Renal pelvis (tissue), 12 donors: ENCODE measurements at places on chromosomes 5 and 9. TPM values are rescaled to one million over a fixed set of nuclear protein-coding genes. Genes with fewer than 3 reads are reported as not detected.

DNA sequence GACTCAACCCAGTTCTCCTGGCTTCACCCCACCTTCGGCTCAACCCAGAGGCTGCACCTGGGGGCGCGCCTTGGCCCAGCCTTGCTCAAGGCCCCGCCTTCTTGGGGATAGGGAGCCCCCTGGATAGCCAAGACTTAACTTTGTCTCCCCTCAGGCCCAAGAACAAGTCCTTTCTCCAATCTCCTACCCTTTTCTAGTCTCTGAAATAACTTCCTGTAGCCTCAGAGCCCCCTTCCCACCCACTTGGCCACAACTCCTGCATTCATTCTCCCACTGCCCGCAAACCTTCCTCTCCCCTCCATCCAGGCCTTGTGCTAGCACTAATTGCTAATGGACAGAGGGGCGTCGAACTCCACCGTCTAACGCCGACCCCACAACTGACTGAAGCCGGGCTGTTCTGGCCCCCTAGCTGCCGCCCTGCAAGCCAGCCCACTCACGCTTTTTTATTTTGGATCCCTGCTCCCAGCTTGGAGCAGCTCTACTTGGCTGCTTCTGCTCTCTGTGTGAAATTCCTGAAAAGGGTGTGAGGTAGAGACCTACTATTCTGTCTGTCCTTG, 579 bp upstream of the ASTN2 start:
- DNase-seq = peak; percentile 16

The PCDHB14 gene
- polyA plus RNA-seq = 10.2 TPM

GRCh38 chr5:92409134-92409533, 1026.0 kb upstream of the ARRDC3 start:
- DNase-seq = no peak

- no peak for DNase-seq
Measured at GRCh38 chr5:78424665-78425064, 64.2 kb downstream of the SCAMP1 start.

DNA sequence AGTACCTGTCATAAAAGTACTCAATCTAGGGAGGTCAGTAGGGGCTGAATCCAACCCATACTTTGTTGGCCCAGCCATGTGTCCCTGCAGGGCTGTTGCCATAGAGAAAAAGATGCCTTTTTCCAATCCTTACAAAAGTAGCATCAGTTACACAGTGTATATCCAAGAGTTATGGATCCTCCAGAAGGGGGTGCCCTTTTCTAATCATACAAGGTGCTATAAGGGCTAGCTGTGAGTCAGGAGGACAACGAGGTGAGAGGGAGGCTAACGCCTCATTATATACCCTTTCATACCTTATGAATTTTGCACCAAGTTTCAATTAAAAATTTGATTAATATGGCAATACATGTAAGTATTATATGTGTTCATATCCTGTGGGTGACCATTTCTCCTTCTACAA, 4.8 kb downstream of the KIAA0825 start:
- DNase-seq = no peak

DNA sequence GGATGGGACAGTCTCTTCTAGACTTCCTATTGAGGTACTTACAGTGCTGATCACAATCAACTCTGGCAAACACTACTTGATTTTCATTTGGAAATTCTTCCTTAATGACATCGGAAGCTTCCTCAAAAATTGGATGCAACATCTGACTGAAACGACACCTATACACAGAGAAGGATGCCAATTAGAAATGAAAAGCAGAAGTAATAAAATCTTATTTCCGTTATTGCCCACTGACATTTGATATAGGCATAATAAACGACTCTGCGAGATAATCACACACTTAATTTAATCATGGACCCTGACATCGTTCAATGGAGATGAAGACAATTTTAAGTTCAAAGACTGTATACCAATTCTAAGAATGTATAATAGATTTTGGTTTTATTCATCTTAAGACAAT, 46.4 kb downstream of the ERP44 start:
- DNase-seq = no peak

The LURAP1L gene
- polyA plus RNA-seq = 19.0 TPM

The PCDHA9 gene
- 0.06 TPM for polyA plus RNA-seq

DNA sequence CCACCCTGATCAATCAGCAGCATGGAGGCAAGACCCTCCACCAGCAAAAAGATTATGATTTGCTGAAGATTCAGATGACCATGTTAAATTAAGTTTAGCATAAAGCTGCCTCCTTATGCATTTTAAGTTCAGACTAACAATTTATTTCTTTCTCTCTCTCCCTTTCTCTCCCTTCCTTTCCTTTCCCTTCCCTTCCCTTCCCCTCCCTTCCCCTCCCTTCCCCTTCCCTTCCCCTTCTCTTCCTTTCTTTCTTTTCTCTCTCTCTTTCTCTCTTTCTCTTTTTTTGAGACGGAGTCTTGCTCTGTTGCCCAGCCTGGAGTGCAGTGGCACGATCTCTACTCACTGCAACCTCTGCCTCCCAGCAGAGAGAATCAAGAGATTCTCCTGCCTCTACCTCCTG, 1.4 kb upstream of the MELK start:
- DNase-seq = no peak

DNA sequence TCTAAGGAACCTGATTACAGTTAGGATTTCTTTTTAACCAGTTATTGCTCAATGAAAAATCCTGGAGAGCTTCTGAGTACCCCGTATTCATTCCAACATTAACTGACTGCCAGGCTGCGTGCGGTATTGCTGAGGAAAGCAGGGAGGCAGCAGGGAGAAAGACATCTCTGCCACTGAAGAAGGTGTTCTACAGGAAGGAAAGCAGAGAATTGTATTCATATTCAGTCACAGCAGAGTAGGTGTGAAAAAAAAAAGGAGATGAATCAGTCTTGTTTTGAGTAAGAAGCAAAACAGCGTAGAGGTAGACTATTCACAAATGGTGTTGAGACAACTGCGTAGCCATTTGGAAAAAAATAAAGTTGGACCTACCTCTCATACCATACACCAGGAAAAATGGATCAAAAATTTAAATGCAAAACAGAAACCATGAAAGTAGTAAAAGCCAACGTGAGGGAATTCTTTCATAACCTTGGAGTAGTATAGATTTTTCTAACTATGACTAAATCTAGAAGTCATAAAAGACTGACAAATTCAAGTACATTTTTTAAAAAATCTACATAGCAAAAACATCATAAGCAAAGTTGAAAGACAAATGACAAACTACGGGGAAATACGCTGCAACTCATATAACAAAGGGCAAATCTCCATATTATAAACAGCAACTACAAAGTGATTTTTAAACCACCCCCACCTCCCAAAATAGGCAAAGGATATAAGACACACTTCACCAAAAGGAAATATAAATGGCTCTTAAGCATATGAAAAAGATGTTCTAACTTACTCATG, 9.9 kb upstream of the NR4A3 start:
- no peak for DNase-seq

The CPLANE1 gene
- 28.7 TPM for polyA plus RNA-seq

The HARS1 gene
- 81.8 TPM for polyA plus RNA-seq

- no peak for DNase-seq
Measured at GRCh38 chr9:123718188-123718587, 211.7 kb downstream of the DENND1A start.

The NME5 gene
- 25.8 TPM for polyA plus RNA-seq

DNA sequence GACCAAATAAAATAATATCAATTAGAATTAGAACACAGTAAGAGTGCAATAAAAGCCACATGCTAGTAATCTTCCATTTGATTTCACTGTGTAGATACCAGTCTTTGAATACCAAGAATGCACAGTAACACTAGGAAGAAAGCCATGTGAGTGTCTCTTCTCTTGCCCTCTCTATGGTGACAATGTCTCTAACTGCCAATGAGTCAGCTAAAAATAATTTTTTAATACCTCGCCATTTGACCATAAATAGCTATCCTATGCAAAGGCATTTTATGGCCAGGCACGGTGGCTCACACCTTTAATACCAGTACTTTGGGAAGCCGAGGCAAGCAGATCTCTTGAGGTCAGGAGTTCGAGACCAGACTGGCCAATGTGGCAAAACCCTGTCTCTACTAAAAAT, 30.6 kb downstream of the EDIL3 start:
- no peak for DNase-seq

The QRFP gene
- polyA plus RNA-seq = 0.56 TPM

DNA sequence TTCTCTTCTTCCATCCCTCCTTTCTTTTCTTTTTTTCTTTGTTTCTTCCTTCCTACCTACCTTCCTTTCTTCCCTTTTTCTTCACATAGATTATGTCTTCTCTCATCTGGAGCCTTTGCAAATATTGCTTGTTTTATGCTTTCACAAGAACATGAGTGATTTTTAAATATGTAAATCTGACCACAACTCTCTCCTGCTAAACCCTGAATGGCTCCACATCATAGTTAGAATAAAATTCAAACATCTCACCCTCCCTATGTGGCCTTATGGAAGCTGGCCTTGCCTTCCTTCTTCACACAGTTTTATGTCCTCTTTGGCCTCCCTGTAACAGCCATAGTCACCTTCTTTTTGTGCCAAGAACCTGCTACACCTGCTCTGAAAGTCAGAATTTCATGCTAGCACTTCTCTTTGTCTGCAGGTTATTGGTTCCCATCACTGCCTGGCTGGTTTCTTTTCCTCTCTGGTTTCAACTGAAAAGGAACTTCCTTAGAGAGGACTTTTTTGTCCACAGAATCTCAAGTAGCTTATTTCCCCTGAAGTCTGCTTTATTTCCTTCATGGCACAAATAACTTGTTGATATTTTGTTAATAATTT, 114.3 kb upstream of the TNC start:
- no peak for DNase-seq

GRCh38 chr9:96175796-96176195, 126.2 kb downstream of the HSD17B3 start:
- no peak for DNase-seq

DNA sequence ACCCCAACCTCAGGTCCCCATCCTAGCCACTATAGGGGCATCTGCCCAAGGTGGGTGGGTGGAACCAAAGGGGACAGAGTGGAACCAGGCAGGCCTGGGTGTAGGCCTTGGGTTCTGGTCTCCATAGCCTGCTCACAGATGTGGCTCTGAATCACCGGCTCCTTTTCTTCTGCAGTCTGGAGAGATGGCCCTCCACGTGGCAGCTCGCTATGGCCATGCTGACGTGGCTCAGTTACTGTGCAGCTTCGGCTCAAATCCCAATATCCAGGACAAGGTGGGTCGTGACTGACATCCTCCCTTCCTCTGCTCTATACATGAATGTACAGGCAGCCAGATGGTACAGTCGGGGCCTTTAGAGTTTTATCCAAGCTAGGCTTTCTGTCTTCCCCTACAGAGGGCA, 77.3 kb upstream of the CTSL start:
- DNase-seq = no peak

- DNase-seq = no peak
Measured at GRCh38 chr5:162496100-162496808, 428.7 kb downstream of the GABRG2 start.

The CAMK2A gene
- polyA plus RNA-seq = 6.0 TPM

DNA sequence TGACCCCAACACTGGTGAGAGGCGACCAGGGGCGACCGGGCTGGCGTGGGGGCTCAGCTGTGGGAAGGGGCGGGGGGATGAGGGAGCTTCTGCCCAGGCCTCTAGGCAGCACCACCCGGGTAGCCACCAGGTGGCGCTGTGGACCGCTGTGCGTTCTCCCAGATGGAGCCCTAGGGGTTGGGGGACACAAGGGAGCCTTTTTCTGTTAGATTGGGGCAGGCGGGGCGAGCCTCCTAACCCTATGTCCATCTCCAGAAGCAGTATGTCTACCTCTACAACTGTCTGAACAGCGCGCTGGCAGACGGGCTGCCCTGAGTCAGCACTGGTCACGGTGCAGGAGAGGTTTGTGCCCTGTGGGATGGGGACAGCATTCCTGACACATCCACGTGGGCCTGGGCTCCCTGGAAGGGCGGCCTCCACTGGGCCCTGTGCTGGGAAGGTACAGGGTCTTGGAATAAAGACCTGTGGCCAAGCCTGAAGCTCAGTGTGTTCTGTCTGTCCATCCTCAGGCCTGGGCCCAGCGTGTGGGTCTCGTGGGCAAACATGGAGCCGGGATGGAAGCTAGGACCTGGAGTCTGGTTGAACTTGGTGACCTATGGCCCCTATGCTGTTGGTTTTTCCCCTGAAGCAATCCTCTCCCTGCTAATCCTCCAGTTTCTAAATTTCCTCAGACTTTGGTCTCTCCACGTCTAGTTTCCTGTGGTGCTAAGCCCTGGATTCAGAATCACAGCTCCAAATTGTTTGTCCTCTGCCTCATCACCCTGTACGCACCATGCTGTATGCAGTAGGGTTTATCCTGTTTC, 23.1 kb upstream of the SPTLC1 start:
- DNase-seq = no peak

The FBP2 gene
- 0.18 TPM for polyA plus RNA-seq

DNA sequence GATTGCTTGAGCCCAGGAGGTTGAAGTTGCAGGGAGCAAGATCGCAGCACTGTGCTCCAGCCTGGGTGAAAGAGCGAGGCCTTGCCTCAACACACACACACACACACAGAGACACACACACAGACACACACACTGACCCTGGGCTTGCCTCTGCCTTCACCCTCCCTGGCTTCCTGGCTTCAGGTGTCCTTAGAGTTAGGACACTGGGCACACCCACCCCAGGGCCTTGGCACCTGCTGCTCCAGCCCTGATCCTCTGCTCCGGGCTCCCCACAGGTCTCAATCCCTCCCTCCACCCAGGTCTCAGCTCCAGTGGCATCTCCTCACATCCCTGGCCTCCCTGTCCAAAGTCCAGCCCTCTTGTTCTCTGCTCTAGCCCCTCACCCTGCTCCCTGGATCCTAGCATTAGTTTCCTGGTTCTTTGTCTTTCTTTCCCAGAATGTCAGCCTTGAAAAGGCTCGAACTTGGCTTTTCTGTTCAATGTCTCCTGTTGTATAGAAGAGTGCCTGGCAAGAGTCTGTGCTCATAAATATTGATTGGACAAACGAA, 212.9 kb downstream of the C9orf50 start:
- DNase-seq = no peak

- peak; percentile 64 for DNase-seq
Measured at GRCh38 chr5:179530069-179530998, 20.0 kb upstream of the RUFY1 start.
